ENCODE measurements at places on chromosomes 5 and 9.

DNA sequence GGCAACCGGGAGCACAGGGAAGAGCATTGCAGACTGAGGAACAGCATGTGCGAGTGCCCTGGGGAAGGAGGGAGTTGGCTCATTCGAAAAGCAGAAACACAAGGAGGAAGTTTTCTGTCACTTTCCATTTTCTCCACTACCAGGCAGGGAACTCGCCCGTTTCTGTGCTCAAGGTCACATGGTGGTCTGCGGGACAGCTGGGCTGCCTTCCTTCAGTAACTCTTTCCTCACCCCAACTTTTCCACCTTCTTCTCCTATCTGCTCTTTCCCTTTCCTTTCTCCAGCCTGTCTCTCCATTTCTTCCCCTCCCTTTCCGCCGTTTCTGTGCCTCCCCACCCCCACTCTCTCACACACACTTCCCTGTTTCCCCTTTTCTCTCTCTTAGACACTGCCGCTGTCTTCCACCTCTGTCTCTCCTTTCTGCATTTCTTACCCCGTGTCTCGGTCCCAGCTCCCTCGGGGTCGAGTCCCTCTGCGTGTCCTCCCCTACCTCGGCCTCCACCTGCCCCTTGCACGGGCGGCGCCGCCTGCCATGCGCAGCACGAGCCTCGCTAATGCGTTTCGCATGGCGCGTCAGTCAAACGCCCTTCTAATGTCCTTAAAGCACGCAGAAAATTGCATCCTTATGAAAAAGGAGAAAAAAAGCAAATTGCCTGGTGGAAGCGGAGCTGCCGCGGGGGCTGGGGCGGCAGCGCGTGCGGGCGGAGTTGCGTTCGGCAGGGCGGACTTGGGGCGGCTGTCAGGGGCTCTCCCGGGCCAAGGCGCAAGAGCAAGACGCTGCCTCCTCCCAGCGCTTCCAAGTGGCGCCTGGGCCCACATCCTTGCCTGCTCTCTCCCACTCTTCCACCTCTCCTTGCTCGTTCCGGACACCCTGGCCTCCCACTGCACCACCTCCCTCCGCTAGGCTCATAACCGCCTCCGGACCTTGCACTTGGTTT lies 9.5 kb downstream of the BARX1 start:
- DNase-seq: no peak

- DNase-seq: no peak
These were observed 1.3 kb upstream of the NNT start for GRCh38 chr5:43601454-43602260.

- no peak for DNase-seq
These were observed 22.7 kb downstream of the CFAP90 start for GRCh38 chr5:7828269-7828668.

DNA sequence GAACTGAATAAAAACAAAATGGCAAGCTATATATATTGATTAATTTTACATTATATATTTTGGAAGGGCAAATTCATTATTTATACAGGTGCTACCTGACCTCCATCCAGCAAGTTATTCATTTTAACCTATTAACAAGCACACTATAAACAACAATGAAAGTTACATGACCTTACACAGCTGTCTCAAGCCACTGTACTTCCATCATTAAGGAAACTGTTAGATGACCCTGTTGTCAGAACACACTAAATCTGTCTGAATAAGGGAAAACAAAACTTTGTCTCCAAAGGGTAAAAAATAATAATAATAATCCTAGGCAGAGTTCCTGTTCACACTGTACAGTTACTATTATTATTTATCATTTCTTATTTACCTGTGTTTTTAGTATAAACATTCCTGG lies 44.0 kb downstream of the NFIB start:
- no peak for DNase-seq

DNA sequence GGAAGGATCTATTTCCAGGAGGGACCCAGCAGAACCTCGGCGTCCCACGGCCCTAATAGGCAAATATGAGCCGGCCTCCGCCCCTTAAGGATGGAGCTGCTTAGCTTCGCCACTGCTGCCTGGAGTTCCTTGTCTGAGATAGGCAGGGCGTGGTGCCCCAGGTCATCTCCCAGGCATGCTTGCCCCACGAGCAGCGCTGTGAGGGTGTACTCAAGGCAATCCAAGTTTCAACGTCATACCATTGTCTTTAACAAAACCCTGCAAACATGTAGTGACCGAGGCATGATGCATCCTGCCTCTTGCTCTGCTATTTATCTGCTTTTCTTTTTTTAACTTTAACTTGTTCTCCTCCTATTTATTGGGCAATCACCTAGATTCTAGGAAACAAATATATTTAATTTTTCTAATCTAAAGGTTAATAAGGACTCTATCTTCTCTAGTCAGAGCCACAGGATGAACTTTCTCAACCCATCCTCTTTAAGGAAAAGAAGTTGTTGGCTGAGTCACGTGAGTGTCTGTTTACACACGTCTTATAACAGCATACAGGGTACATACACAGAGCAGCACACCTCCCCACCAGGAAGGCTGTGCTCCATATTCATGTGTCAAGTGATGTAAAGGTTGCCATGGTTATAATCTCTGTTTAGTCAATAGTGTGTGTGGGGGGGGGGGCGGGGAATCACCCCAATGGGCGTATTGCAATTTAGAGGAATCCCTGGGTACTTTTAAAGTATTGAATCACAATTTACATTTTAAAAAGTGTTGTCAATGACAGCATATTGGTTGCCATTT lies 27.3 kb upstream of the ZSWIM6 start:
- no peak for DNase-seq
